Upper lobe of left lung (tissue), 6 donors: ENCODE measurements at places on chromosomes 1 and 21.

DNA sequence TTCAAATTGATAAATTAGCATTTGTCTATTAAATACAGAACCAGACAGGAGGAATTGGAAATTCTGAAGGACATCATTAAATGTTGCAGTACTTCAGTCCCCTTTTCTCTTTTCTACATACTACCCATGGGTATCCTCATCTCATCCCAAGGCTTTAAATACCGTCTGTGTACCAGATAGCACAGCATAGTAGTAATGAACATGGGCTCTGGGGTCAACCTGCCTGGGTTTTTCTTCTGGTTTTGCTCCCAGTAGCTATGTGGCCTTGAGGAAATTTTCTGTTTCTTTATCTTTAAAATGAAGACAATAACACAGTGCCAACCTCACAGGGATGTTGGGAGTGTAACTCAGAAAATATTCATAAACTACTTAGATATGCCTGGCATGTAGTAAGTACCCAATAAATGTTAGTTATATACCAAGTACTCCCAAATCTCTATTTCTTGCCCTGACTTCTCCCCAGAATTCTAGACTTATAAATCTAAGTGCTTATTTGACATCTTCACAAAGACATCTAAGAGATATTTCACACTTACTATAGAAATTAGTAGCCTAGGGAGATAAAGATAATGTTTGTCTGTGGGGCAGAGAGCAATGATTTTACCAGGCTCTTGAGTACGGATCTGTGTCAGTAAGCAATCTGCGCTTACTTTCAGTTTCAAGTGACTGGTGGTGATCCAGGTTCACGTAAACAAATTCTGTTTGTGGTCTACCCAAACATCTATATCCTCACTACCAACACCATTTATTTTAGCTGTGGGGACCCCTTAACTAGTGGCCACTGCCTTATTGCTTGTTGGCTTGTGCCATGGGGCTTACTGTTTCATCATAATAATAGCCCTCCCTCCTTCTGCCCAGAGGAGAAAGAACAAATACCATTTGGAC lies 37.3 kb downstream of the VANGL2 start:
- H3K36me3 ChIP-seq, result no peaks in the 10 kb centered on the region
- H3K27me3 ChIP-seq, result no peaks in the 10 kb centered on the region
- no peak overlapping the region for H3K4me3 ChIP-seq
- H3K4me1 ChIP-seq, result no peaks in the 10 kb centered on the region
- no peak overlapping the region for H3K27ac ChIP-seq
- no peak for DNase-seq

GRCh38 chr1:89465201-89465600 lies 59.4 kb upstream of the LRRC8B start:
- H3K4me1 ChIP-seq, result no peaks in the 10 kb centered on the region
- H3K27ac ChIP-seq, result no peak overlapping the region
- H3K36me3 ChIP-seq, result no peaks in the 10 kb centered on the region
- DNase-seq, result no peak
- H3K4me3 ChIP-seq, result no peak overlapping the region

- H3K36me3 ChIP-seq, result no peaks in the 10 kb centered on the region
- H3K27ac ChIP-seq, result peak overlapping the region; percentile 69
- peaks cover 86% of the 10 kb centered on the region for H3K4me1 ChIP-seq
- DNase-seq, result no peak
- no peaks in the 10 kb centered on the region for H3K27me3 ChIP-seq
Measured at GRCh38 chr21:42233067-42233961, 14.4 kb downstream of the ABCG1 start.

GRCh38 chr1:31959521-31960340 lies 21.6 kb upstream of the PTP4A2 start:
- no peak overlapping the region for H3K4me3 ChIP-seq
- H3K27ac ChIP-seq, result no peak overlapping the region
- H3K27me3 ChIP-seq, result no peaks in the 10 kb centered on the region
- no peak for DNase-seq
